LHCN-M2 (cell line): ENCODE measurements at places on chromosomes 4 and X. TPM values are rescaled to one million over a fixed set of nuclear protein-coding genes. Genes with fewer than 3 reads are reported as not detected.

DNA sequence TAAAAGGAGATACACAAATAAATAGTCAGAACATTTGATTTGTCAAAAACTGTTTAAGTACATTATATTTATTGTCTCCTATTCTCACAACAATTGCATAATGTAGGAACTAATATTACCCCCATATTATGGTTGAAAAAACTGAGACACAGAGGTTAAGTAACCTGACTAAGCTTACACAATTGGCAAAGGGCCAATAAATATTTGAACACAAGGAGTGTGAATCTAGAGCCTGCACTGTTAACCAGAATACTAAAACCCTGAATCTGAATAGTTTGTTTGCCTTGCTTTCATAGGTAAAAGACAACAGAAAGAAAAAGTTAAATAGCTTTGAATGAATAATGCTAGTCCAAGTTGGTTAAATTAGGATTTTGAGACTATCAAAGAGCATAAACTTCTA lies 55.2 kb downstream of the IL13RA2 start:
- DNase-seq: no peak

- DNase-seq: peak; percentile 73
Measured at GRCh38 chr4:124018383-124019317, 622.1 kb downstream of the SPRY1 start.

- no peak for DNase-seq
Measured at GRCh38 chrX:57817302-57817701, 93.0 kb downstream of the ZXDA start.

DNA sequence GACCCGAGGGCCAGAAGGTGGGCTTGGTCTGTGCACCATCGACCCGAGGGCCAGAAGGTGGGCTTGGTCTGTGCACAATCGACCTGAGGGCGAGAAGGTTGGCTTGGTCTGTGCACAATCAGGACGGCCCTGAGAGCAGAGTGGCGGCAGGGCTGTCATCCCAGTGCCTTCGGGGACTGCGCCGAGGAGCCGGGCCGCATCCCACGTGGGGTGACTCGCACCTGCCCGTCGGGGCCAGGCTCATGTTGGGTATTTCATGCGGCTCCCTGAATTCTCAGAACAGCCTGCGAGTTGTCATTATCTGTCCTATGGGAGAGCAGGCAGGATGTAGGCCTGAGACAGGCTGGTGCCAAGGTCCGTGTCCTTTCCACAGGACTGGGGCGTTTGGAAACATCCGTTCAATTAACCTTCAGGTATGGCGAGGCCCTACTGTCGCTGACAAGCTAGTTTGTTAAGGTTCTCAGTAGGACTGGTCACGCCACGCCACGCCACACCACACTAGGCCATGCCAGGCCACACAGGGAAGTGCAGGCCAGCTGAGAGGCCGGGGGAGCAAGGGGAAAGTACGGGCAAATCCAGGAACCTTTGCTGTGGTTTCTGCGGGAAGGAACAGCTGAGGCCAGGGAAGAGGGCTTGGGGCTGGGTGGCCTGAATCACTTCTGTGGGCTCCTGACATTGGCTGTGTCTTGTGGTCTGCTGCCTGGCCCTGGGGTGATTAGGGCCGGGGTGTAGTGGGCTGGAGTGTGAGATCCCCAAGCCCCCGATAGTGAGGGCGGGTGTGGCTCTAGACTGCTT lies 182.9 kb downstream of the AFAP1 start:
- DNase-seq: peak; percentile 83

Gene ADRA2C
- 2.9 and 3.5 TPM in 2 replicates for total RNA-seq
